ENCODE measurements at places on chromosomes 12 and 14. TPM values are rescaled to one million over a fixed set of nuclear protein-coding genes. Genes with fewer than 3 reads are reported as not detected.

The SRRM4 gene
- not detected for total RNA-seq

The HIF1A gene
- 122 TPM for total RNA-seq

The SLCO1B3 gene
- 16.2 TPM for total RNA-seq

The PPP1R3E gene
- 5.3 TPM for total RNA-seq

The FAM186B gene
- total RNA-seq = 0.11 TPM

The CPNE6 gene
- not detected for total RNA-seq

The DTX3 gene
- total RNA-seq = 21.3 TPM

The GLIPR1L1 gene
- total RNA-seq = not detected

The KLRC3 gene
- total RNA-seq = not detected

The CCDC177 gene
- total RNA-seq = not detected

The CLEC4D gene
- total RNA-seq = not detected

The MDM1 gene
- 6.7 TPM for total RNA-seq

The MLH3 gene
- total RNA-seq = 14.1 TPM

The FANCM gene
- 4.8 TPM for total RNA-seq

The SLC2A14 gene
- total RNA-seq = 0.12 TPM

The TSHR gene
- total RNA-seq = not detected

The ENO2 gene
- 40.6 TPM for total RNA-seq

The STON2 gene
- 0.93 TPM for total RNA-seq

The TSPAN11 gene
- total RNA-seq = not detected

The CLEC4C gene
- total RNA-seq = not detected

The AICDA gene
- 0.31 TPM for total RNA-seq

The GLIPR1L2 gene
- not detected for total RNA-seq

The NOS1 gene
- 0.40 TPM for total RNA-seq

The NRDE2 gene
- total RNA-seq = 10.8 TPM
